ENCODE measurements at places on chromosomes 13 and 19.

DNA sequence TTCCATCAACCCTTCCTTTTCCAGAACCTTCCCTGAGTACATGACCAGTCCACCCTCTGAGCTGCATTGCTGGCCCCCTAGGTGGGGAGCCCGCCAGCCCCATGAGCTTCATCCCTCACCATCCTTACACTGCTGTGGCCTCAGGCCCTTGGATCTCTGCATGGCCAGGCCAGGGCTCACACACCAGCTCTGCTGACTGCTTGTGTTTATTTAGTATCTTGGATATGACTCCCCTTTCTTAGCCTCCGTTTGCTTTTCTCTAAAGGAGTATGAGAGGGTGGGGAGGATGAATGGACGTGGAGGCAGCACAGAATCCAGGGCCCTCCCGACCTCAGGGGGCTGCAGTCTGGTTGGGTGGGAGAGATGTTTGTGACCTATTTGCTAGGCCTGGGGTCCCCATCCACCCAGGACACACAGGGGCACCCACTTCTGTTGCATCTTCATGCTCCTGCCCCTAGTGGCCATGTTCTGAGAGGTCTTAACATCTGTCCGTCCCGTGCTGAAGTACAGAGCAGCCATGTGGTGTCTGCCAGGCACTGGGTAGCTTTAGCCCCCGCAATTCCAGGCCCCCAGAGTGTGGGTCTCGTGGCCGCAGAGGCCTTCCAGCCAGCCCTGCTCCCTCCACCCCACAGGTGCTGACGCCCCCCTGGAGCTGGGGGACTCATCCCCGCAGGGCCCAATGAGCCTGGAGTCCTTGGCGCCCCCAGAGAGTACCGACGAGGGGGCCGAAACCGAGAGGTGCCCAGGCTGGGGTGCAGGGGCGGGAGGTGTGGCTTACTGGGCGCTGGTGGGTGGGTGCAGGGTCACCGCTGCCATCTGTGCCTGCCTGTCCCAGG, 13.0 kb downstream of the ARHGEF1 start:
- H3K4me1 ChIP-seq = no peaks in the 10 kb centered on the region
- no peaks in the 10 kb centered on the region for H3K27me3 ChIP-seq
- no peak for DNase-seq
- no peak overlapping the region for H3K4me3 ChIP-seq
- H3K36me3 ChIP-seq = peaks cover 44% of the 10 kb centered on the region

DNA sequence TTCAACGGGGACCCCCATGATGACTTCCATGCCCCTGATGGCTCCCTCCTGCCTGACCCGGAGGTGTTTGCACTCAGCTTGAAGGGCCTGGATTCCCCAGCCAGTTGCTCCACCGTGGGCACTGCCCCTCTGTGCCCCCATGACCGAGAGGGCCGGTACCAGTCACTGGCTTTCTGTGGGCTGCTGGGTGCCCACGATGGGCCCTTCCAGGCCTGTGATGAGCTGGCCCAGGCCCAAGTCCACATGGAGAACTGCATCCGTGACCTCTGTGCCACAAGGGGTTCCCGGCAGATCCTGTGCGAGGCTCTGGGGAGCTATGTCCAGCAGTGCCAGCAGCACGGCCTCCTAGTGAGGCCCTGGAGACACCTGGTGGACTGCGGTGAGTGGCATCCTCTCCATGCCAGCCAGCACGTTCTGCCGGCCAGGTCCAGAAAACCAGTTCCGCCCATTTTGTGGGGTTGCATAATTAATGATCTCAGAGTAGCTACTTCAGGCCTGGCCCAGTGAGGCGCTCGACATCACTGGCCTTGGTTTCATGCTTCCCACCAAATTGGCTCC, 34.9 kb upstream of the FXYD3 start:
- no peak overlapping the region for H3K4me3 ChIP-seq
- no peaks in the 10 kb centered on the region for H3K27me3 ChIP-seq
- DNase-seq = no peak
- no peaks in the 10 kb centered on the region for H3K4me1 ChIP-seq
- H3K36me3 ChIP-seq = no peaks in the 10 kb centered on the region
- no peak overlapping the region for H3K27ac ChIP-seq

- DNase-seq = peak; percentile 64
- peaks cover 12% of the 10 kb centered on the region for H3K36me3 ChIP-seq
- peaks cover 75% of the 10 kb centered on the region for H3K4me1 ChIP-seq
- peak overlapping the region; percentile 90 for H3K4me3 ChIP-seq
- H3K27ac ChIP-seq = peak overlapping the region; percentile 99
Measured at GRCh38 chr13:41060724-41061074, 610 bp upstream of the WBP4 start.

DNA sequence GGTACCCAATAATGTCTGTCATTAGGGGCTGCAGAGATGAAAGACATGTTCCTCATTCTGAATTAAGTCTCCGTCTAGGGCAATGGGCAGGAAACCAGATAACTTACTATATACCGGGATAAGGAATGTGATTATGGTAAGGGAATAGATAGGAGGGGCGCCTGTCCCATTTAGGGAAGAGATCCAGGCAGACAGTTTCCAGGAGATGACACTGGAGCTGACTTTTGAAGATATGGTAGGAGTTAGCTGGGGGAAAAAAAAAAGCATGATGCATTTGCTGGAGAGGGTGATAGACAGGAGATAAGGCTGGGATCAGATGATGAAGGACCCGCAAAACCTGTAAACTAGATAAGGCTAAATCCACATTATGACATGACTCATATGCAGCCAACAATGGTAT, 340.7 kb downstream of the DCT start:
- no peaks in the 10 kb centered on the region for H3K4me1 ChIP-seq
- no peaks in the 10 kb centered on the region for H3K36me3 ChIP-seq
- no peak overlapping the region for H3K27ac ChIP-seq
- H3K27me3 ChIP-seq = no peaks in the 10 kb centered on the region
- H3K4me3 ChIP-seq = no peak overlapping the region

DNA sequence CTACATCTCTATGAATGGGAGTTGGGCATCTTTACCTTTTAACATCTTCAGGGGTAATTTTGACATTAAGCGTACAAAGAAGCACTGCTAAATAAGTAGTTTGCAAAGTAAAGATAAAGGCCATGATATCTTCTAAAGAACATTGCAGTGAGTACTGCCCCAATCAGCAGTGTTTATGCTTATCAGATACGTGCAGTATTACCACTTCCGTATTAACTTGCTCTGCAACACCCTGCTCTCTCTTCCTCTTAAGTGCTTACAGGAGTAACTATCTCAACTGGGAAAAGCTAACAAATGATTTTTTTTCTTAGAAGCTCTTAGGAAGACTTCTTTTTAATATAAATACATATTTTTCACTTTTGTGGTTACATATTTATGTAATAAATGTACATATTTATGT, 793.7 kb upstream of the SLC10A2 start:
- H3K4me3 ChIP-seq = no peak overlapping the region
- no peak for DNase-seq
- no peak overlapping the region for H3K27ac ChIP-seq
- no peaks in the 10 kb centered on the region for H3K36me3 ChIP-seq
- H3K4me1 ChIP-seq = no peaks in the 10 kb centered on the region

GRCh38 chr19:31317570-31317969, 31.7 kb downstream of the TSHZ3 start:
- no peaks in the 10 kb centered on the region for H3K36me3 ChIP-seq
- no peak overlapping the region for H3K4me3 ChIP-seq
- peaks cover 10% of the 10 kb centered on the region for H3K4me1 ChIP-seq

- H3K27me3 ChIP-seq = no peaks in the 10 kb centered on the region
- H3K36me3 ChIP-seq = no peaks in the 10 kb centered on the region
- H3K4me3 ChIP-seq = no peak overlapping the region
- H3K27ac ChIP-seq = no peak overlapping the region
Measured at GRCh38 chr13:66794340-66795031, 435.6 kb downstream of the PCDH9 start.

DNA sequence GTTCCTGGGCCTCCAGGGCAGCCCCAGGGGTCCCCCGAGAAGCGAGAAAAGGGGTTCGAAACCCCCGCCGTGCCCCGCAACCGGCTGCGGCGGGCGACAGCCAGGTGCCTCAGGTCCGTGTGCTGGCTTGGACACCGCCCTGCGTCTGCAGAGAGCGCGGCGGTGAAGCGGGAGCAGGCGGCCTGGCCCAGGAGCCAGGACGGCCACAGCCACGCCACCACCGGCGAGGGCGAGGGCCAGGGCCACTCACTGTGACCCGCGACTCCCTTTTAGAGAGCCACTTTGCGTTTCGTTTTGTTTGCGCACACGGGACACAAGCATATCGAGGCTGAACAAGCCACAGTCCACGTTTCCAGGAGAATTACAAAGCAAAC, 110.4 kb downstream of the CRYL1 start:
- no peaks in the 10 kb centered on the region for H3K27me3 ChIP-seq
- no peak overlapping the region for H3K4me3 ChIP-seq
- DNase-seq = no peak
- no peaks in the 10 kb centered on the region for H3K36me3 ChIP-seq
- peak overlapping the region; percentile 72 for H3K27ac ChIP-seq

DNA sequence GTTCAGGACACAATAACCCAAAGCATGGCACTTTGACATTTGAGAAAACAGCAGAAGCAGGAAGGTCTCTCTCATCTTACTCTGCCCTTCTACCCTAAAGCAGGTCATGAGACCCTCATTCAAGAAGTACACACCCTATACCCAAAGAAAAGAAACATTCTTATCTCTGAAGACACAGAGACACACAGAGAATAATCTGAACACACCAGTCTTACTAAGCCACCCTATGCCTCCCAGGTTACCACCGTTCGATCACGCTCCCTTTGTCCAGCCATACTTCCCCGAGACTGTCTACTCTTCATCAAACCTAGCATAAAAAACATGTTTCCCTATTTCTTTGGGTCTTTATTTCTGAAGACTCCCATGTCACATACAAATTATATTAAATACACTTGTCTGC, 66.5 kb upstream of the ANKRD10 start:
- no peak for DNase-seq
- no peak overlapping the region for H3K27ac ChIP-seq
- no peaks in the 10 kb centered on the region for H3K4me1 ChIP-seq
- no peaks in the 10 kb centered on the region for H3K36me3 ChIP-seq
- no peaks in the 10 kb centered on the region for H3K27me3 ChIP-seq

- H3K27me3 ChIP-seq = no peaks in the 10 kb centered on the region
- H3K36me3 ChIP-seq = peaks cover 19% of the 10 kb centered on the region
- H3K4me3 ChIP-seq = peak overlapping the region; percentile 79
- H3K27ac ChIP-seq = peak overlapping the region; percentile 86
Measured at GRCh38 chr19:7522923-7523667, 671 bp downstream of the MCOLN1 start.

DNA sequence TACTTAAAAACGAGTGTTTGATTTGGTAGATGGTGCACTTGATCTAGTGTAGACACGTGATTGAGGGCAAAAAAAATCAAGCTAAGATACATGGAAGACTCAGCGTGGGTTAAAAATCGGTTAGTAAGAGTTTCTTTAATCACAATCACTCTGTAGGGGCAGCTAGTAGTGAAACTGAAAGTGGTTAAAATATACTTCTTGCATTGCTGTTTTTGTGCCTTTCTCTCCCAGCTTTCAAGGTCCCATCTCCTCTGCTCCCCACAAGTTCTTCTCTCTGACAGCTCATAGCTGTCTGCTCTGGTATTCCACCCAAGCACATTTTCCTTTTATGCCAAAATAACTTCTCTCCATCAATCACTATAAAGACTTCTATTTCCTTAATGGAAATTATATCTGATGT, 1089.7 kb downstream of the EFNB2 start:
- H3K36me3 ChIP-seq = no peaks in the 10 kb centered on the region
- H3K4me1 ChIP-seq = peaks cover 8% of the 10 kb centered on the region
- no peak for DNase-seq
- no peak overlapping the region for H3K4me3 ChIP-seq

DNA sequence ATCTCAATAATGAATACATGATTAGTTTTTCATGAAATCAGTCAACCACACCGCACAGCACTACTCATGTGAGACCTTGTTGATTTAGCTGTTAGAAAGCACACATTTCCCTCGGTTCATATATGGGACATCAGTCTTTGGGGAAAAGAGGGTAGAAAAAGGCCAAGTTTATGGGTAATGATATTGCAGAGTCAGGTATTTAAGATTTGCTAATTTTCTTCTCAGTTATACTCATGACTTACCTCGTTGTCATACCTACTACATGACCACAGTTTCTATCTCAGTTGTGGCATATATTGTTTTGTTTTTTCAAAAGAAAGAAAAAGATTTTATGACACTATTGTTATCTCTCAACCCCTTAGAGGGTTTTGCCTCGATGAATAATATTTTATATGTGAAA, 165.6 kb downstream of the POU4F1 start:
- no peaks in the 10 kb centered on the region for H3K27me3 ChIP-seq
- no peak overlapping the region for H3K27ac ChIP-seq
- H3K4me3 ChIP-seq = no peak overlapping the region
- no peaks in the 10 kb centered on the region for H3K4me1 ChIP-seq

GRCh38 chr13:99288089-99288488, 19.1 kb downstream of the GPR183 start:
- no peaks in the 10 kb centered on the region for H3K36me3 ChIP-seq
- no peak for DNase-seq
- peaks cover 41% of the 10 kb centered on the region for H3K4me1 ChIP-seq
- H3K27ac ChIP-seq = peak overlapping the region; percentile 68

DNA sequence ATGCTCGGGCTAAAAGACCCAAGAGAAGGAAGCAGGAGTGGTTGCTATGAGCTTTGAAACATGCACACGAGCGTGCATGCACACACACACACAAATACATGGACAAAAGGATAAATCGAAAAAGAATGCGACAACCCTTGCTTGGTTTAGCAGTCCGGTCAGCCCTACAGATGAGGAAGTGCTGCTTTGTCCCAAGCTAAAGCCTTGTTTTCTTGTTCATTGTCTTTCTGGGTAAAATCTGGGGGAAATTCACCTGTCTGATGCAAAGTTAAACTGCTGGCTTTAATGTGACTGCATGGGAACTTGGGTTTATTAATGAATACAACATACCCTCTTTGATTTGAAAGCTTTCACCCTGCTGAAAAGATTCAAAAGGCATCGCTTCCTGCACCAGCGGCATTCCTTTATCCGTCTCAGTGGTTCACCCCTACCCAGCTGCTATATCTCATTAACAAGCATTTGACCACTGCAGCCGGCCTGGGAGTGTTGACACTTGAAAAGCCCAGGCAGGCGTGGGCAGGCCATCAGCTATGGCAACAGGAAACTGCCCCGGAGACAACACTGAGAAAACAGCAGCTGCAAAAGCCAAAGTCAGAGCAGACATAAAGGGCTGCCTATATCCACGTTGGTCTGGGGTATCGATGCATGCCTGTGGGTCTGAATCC, 301.7 kb downstream of the NDFIP2 start:
- H3K36me3 ChIP-seq = no peaks in the 10 kb centered on the region
- no peak for DNase-seq
- H3K4me3 ChIP-seq = no peak overlapping the region
- no peaks in the 10 kb centered on the region for H3K27me3 ChIP-seq

DNA sequence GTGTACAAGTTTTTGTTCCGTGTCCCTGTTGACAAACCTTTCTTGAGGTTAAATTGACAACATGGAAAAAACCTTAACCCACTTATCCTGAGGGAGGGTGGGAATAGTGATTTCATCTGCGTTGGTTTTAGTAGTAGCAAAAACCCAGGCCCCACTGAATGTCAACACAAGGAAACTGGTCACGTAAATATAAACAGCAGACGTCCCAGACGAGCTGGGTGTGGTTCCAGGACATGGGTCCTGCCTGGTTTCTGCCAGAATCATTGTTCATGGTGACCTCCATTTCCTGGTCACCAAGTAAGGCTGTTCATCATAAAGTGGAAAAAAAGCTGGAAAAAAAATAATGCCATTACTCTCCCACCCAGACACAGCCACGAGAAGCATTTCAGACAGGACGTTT, 16.9 kb upstream of the F2RL3 start:
- no peak for DNase-seq
- no peak overlapping the region for H3K4me3 ChIP-seq
- H3K36me3 ChIP-seq = peaks cover 53% of the 10 kb centered on the region
- no peaks in the 10 kb centered on the region for H3K4me1 ChIP-seq
- no peaks in the 10 kb centered on the region for H3K27me3 ChIP-seq

Measured in esophagus squamous epithelium (tissue), 5 donors.